Activated effector memory CD4-positive, alpha-beta T cell treated with Interleukin-2 at 50 U/mL for 16 hours (primary cell): ENCODE measurements at places on chromosomes 6 and 20.

DNA sequence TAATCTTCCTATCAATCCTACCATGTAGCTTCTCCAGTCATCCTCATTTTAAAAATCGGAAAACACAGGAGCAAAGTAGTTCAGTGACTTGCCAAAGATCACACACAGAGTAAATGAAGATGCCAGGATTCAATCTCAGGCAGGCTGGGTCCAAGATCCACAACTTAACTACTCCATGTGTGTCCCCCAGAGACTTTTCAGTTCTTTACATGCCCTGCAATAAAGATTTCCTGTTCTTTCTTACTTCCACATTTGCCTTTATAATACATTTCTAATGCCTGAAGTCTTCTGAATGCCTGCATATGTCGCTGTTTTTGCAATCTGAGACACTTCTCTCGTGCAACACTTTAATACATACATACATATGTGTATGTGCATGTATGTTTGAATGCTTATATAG lies 121.7 kb upstream of the MARCKS start:
- no peak for DNase-seq

- no peak for DNase-seq
These were observed 6.5 kb upstream of the SLC22A16 start for GRCh38 chr6:110482774-110483400.

DNA sequence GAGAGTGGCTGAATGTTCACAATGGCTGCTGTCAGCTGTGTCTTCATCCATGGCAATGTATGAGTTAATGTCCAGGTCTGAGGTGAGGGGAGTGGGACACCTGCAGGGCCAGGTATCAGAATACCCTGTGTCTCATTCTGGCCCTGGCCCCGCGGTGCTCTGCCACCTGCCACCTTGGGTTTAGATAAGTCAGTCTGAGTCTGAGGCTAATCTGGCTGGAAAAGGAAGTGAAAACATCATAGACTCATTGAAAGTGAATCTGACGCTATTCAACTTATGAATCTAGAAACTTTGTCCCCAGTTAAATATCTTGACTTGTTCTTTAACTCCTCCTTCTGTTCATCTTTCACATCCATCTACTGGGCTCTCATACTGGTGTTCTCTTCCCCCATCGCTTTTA lies 267.1 kb upstream of the JAG1 start:
- no peak for DNase-seq

- no peak for DNase-seq
These were observed 517.0 kb upstream of the CITED2 start for GRCh38 chr6:139891471-139891870.

- DNase-seq, result no peak
These were observed 69.8 kb upstream of the RALGAPA2 start for GRCh38 chr20:20782231-20782630.

- DNase-seq, result peak; percentile 12
These were observed 1.0 kb downstream of the TSHZ2 start for GRCh38 chr20:52972965-52973819.
